ENCODE measurements at places on chromosomes 5 and 9.

DNA sequence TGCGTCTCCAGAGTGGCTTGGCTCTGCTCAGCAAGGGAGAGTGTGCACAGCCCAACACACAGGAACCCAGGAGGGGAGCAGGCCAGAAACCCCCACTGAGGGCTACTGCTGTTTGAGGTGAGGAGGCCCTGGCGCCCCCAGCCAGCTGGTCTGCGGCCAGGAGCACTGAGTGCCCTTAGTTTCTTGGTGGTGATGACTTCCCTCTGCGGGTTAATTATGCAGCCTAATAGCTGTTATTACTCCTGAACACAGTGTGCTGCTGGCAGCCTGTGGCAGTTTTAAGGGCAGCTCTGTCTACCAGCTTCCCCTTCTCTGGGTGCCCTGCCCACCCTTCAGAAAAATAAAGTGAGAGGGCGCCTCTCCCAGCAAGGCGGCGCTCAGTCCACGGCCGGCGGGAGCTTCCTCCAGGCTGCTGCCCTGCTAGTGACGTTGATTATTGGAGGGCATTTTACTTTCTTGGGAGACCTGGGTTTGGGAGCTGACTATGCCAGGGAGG, 19.2 kb downstream of the GADD45G start:
- DNase-seq = no peak

DNA sequence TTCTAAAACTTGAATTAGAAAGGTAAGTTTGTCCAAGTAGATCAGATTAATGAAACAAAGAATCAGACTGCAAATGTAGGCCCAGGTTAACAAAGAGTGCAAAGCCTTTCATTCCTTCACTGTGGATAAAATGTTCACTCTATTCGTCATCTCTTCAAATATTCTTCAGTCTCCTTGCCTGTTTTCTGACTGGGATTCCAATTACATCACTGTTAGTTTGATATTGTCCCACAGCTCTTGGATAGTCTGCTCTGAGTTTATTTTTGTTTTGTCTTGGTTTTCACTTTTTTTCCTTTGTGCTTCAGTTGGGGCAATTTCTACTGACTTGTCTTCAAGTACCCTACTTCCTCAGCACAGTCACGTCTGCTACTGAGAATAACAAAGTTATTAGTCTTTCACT, 38.5 kb upstream of the GZMA start:
- DNase-seq = no peak

GRCh38 chr9:111828193-111828592, 33.5 kb upstream of the SHOC1 start:
- no peak for DNase-seq

- no peak for DNase-seq
Observed at GRCh38 chr9:35508069-35508468, 18.2 kb downstream of the RUSC2 start.

DNA sequence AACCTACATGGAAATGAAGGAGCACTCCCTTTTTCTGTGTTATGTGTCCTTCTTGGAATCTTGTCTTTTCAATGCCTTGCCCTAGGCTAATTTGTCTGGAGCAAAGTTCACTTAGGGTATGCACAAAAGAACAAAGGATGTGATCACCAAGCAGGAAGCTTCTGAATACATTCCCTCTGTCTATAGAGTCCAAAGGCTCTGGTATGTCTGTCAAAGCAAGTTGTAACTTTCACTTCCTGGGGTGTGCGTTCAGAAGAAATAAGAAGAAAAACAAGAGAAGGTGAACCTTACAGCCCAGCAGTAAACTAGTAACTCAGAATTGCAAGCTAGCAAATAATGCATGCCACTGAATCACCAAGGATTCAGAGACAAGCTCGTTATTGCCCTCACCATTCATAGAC, 31.7 kb upstream of the CDH6 start:
- DNase-seq = no peak

- DNase-seq = no peak
Observed at GRCh38 chr9:132947756-132948155, 3.3 kb upstream of the TSC1 start.

DNA sequence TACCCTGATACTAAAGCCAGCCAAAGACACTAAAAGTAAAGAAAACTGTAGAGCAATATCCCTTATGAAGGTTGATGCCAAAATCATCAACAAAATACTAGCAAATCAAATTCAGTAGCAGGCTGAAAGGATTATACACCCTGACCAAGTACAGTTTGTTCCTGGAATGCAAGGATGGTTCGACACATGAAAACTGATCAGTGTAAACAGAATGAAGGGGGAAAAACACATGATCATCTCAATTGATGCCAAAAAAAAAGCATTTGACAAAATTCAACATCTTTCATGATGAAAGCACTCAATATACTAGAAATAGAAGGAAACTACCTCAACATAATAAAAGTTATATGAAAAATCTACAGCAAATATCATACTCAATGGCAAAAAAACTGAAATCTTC, 43.5 kb upstream of the LRRC14B start:
- no peak for DNase-seq

- DNase-seq = no peak
Observed at GRCh38 chr9:82080265-82080664, 91.7 kb downstream of the SPATA31D1 start.

DNA sequence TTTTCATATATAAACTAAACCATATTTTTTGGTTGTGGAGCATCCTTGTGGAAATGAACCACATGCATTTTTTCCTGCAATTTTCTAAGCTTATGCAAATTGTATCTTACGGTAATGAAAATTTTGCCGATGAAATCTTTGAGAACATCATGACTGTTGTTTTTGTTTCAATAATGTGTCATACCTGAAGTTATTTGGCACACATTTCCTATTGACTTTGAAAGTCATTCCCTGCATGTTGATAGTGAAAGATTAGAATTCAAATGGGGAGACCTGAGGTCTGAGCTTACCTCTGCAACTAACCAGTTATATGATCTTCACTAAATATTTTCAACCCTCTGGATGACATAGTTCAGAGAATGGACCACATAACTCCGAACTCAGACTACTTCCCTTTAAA, 88.5 kb downstream of the PRR16 start:
- DNase-seq = no peak

DNA sequence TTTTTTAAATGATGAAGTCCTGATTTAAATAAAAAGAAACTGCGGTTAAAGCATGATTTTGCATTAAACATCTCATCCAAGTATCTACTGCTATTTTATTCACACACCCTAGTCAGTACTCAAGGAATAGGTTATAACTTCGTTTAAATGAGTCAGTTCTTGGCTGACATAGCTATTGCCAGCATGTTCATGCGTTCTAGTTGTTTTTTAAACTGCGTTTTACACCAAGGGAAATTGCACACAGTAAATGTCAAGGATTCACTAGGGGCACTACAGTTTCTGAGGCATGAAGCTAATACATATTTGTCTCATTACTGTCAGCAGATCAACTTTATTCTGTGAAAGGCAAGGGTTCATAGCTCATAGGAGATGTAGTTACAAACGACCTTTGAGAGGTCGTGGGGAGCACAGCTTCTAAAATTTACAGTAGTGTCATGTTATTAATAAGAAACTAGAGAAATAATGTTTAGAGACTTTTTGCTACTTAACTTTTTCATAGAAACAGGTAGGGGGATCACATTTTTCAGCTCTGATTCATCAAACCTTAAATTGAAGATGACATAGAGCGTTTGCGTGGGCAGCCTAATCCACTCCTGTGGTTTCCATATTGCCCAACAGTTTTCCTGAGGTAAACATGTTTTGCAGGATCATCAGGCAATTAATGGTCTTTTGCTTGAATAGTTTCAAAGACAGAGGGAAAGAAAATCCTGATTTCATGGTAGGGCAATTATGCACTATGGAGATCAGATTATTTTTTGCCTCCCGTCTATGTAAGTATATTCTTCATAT, 2222.7 kb upstream of the WWC1 start:
- no peak for DNase-seq

DNA sequence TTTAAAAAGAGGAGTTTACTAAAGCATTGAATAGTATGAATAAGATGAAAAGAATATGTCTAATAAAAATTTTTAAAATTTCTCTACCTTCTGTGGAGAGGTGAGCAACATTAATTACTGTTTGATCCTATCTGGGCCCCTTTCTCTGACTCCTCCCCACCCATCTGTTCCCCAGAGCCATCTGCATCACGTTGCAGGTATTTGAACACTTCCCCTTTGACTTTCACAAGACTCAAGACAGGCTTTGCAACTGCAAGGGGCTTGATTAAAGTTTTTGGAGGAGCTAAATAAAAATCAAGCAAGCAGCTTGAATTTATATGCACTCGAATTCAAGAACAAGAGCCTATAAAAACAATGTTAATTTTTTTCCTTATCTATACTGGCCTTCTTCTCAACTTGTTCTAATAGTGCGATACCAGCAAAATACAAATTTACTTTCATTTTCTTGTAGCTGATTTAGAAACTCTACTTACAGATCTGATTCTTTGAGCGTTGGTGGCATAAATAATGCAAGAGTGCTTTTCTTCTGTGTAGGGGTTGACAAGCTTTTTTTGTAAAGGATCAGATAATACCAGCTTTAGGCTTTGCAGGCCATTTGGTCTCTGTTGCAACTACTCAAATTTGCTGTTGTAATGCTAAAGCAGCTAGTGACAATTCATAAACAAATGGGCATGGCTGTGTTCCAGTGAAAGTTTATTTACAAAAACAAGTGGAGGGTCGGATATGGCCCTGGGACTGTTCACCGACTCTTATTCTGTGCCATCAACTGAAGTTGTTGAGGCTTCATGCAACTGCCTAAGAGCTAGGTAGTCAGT, 21.2 kb downstream of the TXNDC8 start:
- no peak for DNase-seq

- peak; percentile 36 for DNase-seq
Observed at GRCh38 chr5:43661102-43661501, 58.1 kb downstream of the NNT start.

All from stimulated activated CD4-positive, alpha-beta T cell treated with anti-CD3 and anti-CD28 coated beads, Interleukin-4, amount 100 ng/mL, for 24 hours (primary cell).